ENCODE measurements at places on chromosomes 3 and 15.

GRCh38 chr3:159884661-159885402 lies 103.8 kb upstream of the IL12A start:
- no peak for DNase-seq

GRCh38 chr15:68427366-68427765 lies 4.6 kb downstream of the ITGA11 start:
- DNase-seq, result no peak

DNA sequence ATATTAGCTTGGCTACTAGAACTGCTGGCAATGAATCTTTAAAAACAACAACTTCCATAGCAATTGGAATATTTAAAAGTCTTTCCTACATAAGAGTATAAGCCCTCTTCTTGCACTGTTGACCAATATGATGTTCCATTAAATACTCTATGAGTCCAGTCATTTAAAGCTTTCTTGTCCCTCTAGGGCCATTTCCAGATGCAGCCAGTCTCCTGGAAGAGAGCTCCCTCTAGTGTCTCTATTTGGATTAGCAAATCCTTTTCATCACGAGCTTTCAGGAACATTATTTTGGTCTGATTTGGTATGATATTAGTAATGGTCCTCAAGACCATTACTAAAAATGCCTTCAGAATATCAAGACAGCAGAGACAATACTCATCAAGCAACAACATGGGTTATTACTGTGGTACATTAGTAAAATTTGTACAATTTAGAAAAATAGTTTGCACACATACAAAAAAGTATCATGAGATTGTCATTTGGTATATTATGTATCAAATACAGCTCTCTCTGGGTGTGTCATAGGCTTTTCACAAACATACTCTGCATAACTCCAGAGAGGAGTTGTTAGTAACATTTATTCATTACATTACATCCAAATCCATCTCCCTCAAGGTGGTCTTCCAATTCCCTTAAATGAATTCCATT lies 101.3 kb downstream of the DPH6 start:
- DNase-seq, result no peak

DNA sequence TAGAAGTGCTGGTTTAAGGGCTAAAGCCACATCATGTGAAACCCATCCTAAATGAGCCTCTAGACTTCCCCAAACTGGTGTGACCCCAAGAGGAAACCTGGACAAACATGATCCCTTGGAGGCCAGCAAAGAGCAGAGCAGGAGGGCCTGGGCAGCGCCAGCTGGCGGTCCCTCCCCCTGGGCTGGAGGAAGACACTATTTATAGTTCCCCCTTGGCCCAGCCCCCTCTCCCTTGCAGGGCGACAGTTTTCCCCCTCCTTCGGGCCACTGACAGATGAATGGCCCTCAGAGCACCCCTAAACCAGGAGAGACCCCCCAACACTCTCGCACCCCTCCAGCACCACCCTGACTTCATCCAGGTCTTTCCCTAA lies 2.9 kb downstream of the UCN2 start:
- no peak for DNase-seq

- no peak for DNase-seq
These were observed 428.0 kb downstream of the RAP2B start for GRCh38 chr3:153590051-153590450.

DNA sequence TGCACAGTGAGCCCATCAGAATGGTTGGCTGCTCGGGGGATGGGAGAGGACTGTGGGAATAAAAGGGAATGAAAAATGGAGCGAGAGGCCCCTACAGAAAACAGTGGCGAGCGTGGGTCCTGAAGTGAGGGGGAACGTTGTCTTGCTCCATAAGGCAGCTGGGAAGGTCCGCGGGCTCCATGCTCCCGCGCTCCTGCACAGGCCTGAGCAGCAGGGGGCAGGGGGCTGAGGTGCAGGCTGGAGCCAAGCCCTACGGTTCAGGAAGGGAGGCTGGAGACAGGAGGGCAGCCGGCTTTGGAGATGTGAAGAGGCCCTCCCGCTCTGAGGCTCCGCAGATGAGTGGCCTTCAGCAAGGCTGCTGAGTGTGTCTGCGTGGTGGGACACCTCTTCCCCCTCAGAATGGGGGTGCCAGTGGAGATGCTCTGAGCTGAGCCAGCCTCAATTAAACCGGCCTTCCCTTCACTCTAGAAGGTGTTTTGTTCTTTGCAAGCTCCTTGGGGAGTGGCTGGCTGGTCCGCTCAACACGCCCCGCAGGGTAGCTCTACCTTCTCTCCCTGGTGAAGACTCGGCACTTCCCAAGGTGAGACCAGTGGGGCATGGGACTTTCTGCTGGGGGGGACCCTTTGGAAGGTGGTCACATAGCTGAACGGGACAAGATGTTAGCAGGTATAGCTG lies 208.0 kb downstream of the XXYLT1 start:
- DNase-seq, result no peak

- no peak for DNase-seq
These were observed 41.1 kb downstream of the IGF1R start for GRCh38 chr15:98689431-98689861.

DNA sequence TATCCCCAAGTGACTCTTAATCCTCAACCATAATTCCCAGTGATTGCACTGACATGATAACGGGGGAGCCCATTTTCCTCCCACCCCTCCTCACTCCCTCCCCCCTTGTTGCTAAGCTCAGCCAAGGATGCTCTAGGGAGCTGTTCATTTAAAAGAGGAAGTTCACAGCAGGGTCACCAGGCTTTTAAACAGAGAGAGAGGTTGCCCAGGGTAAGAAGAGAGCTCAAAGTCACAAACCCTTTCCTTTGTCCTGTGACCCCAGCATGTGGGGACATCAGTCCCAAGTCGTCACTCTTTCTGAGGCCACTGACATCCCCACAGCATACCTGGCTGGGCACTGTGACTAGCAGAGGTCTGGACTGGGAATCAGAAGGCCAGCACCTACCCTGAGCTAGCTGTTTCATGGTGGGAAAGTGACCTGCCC lies 144.1 kb downstream of the RORA start:
- no peak for DNase-seq

- DNase-seq, result no peak
These were observed at the start of gene CHRM5 for GRCh38 chr15:33968224-33968623. Gene CHRM5, plus strand, starts transcription at chr15:33968497. Its CDS starts 94,221 bp downstream, at chr15:34062718.

- DNase-seq, result no peak
These were observed 55.8 kb downstream of the LSM3 start for GRCh38 chr3:14234251-14235002.

- DNase-seq, result no peak
These were observed 66.6 kb downstream of the PIK3CB start for GRCh38 chr3:138768125-138768524.
